ENCODE measurements at places on chromosomes 3 and 15.

DNA sequence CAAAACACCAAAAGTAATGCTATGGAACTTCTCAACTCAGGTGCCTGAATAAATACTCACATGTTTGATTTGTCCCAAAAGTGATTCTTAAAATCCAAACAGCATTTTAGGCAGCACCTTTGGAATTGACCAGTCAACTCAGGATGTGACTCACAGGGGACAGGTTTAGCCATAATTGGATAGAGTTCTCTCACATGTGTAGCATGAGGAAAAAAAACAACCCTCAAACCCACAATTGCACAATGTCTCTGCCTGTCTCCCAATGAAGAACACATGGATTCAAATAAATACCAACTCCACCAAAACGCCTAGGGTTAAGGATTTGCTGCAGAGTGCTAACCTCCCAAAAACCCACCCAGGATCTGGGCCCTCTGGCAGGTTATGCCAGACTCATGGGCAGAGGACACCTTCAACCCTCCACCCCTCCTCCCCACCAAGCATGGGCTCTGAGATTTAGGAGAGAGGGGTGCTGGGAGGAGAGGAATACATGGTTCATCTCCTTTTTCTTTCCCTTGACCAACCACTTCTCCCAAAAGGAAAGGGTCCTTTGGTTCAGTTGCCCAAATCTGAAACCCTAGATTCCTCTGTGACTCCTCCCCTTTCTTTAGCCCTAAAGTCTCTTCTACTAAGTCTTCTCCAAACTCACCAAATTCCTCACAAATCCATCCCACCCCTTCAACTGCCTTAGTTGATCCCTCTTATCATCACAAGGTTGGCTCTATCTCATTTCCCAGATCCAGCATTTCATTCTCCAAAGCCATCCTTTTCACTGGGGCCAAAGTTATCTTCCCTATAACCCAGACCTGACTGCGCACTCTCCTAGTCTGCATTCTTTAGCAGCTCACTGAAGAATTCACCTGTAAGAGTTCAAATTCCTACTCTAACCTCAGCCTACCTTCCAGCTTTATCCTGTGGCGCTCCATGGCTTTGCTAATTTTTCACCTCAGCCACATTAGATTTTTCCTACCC is 7.7 kb downstream of the RYK start:
- no peak for DNase-seq

DNA sequence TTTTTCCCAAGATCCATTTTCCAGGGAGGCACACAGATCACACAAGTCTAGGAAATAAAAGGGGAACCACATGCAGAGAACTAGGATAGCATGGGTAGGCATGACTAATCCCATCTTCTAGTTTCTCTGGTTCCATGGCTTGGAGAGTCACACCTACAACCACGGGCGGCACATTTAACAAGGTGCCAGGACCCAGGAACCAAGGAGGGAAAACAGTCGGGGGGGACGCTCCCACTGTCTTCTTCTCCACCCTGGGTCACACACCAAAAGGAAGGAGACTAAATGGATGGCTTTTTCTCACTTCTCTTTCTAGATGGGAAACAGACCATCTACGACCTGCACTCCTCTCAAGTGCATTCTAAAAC is 4.6 kb upstream of the SMCO1 start:
- DNase-seq = no peak

- DNase-seq = no peak
These were observed 141.0 kb downstream of the GABRB3 start for GRCh38 chr15:26631894-26632293.

- DNase-seq = no peak
These were observed 507 bp upstream of the AP3B2 start for GRCh38 chr15:82710208-82710555.

- no peak for DNase-seq
These were observed 360.9 kb downstream of the ZNF385D start for GRCh38 chr3:21390136-21390535.

DNA sequence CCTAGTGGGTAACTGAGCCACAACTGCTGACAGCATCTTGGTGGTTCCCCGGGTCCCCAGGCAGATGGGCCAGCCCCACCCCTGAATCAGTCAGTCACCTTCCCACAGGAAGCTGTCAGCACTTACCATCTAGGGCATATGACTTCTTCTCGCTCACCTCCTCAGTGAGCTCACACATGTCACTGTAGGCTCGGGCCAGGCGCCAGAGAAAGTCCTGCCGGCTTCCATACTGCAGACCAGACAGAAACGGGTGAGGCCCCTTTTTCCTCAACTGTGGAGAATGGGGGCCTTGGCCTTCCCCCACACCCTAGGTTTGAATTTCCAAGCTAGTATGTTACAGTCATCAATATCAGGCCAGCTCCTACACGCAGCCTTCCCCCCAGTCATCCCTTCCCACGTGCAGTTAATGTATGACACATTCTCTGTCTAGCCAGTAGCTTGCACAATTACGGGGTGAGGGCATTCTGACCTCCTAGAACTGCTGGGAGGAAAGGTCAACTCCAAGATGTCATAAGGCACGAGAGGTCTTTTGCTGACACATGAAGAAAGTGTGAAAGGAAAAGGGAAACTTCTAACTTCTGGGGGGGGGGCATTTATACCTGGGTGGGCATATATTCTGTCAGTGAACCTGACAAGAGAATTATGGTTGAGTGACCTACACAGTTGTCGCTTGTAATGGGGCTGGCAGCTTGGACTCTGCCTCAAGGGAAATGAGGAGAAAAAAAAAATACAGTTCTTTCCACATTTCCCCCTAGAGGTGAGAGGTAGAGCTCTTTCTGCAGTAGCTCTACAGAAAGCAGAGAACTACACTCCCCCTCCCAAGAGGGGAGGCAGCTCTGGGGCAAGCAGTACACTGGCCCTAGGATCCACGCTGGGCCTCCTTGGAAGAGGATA is 10.9 kb downstream of the RMDN3 start:
- peak; percentile 68 for DNase-seq

DNA sequence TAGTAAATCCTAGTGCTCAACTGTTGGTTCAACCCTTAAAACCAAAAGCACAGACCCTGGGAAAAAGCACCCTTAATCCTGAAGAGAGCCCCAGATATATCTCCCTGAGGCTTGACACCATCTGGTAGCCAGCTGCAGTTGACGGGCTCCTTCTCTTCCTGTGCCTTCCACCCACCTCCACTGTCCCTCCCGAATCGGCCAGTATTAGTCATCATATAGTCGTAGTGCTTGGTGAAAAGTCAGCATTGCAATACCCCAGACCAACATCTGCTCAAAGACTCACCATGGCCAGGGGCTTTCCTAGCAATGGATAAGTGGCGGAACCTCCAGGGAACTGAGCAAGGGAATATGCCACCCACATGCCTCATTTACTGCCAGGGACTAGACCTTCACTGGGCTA is 125.6 kb upstream of the CRBN start:
- DNase-seq = no peak

DNA sequence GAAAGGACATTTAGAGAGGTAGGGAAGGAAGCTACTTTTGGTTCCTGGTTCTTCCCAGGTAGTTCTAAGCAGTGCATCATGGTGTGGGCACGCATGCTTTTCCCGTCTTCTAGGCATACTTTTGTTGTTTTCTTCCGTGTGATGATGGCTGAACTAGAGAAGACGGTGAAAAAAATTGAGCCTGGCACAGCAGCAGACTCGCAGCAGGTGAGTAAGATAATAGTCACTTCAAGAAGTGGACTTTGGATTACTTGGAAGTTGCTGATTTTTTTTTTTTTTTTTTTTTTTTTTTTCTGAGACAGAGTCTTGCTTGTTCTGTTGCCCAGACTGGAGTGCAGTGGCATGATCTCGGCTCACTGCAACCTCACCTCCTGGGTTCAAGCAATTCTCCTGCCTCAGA is 17.9 kb downstream of the FANCD2OS start:
- DNase-seq = no peak

- peak; percentile 6 for DNase-seq
These were observed 60.0 kb upstream of the STT3B start for GRCh38 chr3:31472479-31473390.

DNA sequence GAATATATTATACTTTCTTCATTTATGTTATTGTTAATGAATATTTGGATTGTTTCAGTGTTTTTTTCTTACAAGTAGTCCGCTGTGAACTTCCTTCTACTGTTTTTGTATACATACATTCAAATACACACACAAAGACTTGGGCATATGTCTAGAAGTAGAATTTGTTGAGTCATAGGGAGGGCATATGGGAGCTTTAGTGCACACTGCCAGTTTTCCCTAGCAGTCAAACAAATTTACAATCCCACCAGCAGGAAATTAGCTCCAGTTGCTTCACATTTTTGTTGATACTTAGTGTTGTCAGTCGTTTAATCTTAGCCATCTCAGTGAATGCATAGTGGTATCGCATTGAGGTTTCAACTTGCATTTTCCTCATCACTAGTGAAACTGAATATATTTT is 492.3 kb downstream of the DIPK2A start:
- no peak for DNase-seq

- DNase-seq = no peak
These were observed 181.7 kb downstream of the TPRG1 start for GRCh38 chr3:189353318-189353965.

DNA sequence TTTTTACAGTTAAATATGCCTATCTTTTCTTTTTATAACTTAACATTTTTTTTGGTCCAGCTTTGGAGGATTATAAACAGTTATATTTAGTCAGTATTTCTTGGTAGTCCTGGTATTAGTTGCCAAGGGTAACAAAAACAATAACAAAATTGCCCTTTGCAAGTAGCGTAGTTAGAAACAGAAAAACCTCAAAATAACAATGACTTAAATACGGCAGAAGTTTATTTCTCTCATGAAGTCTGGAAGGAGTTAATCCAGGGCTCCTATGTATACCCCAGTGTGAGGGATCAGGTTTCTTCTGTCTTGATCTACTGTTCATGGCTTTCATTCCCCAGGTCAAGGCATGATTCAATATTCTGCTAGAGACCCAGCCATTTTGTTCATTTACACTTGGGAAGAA is 14.1 kb upstream of the MYH15 start:
- DNase-seq = no peak

DNA sequence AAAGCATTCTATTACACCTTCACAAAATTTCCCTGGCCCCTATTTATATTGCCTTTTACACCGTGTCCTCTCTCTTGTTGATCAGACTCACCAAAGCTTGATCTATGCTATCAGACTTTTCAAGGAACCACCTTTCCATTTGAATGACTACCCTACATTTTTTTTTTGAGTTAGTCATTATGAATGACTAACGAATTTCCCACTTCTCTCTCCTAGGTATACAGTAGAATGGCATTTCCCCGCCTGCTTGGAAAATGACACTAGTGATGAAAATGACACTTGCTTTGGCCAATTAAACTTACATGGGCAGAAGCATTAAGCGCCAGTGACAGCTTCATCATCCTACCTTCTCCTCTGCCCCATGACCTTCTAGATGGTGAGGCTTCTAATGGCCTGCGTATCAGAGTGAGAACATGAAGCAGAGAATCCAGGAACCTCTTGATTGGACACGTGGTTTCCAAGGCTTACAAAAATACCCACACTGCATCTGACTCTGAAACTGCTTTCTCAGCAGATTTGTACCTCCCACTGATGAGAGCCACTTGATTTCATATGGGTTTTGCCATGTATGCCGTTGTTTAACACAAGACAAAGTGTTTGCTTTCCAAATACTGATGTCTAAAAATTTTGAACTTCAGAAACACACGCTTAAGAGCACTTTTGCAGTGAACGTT is 370.5 kb downstream of the CTNNB1 start:
- no peak for DNase-seq

DNA sequence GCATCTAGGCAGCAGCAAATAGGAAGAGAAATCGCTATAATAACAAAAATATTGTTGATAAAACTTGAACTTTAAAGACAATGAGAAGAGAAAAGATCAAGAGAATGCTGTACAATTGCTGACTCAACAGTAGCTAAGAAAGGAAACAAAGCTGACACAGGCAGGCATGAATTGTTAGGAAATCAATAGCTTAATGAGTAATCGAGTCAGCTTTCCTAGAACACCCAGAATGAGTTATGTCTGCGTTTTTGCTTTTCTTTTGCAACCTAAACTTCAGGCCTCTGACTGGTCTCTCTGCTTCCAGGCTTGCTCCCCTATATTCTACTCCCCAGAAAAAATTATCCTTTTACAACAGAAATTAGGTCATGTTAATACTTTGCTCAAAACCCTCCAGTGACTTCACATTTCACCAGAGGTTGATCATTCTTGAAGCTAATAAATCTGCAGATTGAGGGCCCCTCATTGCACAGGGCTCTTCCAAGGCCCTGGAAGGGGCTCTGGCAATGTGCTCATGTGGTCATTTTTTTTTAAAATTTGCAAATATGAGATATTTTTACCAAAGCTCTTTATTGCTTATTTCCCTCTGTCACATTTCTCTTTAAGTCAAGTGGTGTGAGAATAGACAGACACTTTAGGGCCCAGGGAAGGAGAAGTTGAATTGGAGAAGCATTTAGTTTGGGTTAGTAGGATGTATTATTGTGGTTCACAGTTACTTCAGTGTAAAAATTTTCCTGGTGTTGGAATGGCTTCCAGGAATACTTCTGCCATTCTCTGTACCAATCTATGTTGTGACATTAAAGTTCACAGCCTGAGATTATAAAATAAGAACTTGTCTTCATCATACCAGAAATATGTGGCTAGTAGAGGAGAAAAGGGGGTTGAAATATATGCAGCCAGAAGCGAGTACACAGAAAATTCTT is 116.3 kb downstream of the TMCO5A start:
- DNase-seq = no peak

- DNase-seq = no peak
These were observed 72.1 kb upstream of the EPHB1 start for GRCh38 chr3:134722969-134723368.

DNA sequence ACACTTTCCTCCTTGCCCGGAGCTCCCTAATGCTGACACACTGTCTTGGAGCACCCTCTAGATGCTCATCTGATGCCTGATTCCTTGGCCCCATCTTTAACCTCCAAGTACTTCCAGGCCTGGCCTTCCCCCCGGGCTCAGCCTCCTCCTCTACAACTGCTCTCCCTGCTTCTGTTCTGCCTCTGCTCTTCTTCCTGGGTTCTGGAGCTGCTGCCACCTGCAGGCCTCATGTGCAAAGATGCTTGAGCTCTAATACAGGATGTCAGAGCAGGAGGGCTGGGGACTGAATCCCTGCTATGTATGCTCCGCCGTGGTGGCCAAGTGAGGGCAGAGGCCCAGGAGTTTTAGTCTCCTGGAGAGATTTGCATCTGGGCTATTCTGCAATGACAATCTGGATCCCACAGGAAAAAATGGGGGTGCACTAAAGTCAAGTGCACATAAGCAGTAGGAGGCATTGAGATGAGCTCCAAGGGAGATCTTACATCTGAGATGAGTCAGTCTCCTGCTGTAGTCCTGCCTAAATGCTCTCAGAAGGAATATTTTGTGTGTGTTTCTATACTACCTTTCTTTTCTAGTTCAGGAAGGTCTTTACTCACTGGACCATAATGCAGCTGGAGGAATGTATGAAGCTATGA is 296.3 kb downstream of the UACA start:
- peak; percentile 52 for DNase-seq

Measured in CD4-positive, alpha-beta T cell treated with Interleukin-6 at 100 ng/mL for 8 hours (primary cell).